ENCODE measurements at places on chromosomes 7 and 10.

DNA sequence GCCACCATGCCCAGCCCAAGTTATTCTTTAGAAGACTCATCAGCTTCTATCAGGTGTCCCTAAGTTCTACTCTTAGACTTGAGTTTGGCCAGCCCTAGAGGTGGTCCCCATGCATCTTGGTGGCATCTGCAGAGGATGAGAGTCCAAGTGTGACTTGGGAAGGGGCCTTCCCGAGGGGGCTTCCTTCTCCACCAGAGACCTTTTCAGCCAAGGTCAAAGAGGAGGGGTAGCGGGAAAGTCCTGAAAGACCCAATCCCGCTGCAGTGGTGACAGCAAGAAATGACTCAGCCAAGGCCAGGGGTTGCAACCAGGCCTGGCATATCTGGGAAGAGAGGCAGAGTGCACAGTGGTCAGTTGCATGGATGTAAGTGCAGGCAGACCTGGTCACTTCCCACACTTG, 61.7 kb upstream of the MGMT start:
- DNase-seq: no peak

GRCh38 chr10:31614611-31615010, 295.6 kb downstream of the ZEB1 start:
- DNase-seq: no peak

DNA sequence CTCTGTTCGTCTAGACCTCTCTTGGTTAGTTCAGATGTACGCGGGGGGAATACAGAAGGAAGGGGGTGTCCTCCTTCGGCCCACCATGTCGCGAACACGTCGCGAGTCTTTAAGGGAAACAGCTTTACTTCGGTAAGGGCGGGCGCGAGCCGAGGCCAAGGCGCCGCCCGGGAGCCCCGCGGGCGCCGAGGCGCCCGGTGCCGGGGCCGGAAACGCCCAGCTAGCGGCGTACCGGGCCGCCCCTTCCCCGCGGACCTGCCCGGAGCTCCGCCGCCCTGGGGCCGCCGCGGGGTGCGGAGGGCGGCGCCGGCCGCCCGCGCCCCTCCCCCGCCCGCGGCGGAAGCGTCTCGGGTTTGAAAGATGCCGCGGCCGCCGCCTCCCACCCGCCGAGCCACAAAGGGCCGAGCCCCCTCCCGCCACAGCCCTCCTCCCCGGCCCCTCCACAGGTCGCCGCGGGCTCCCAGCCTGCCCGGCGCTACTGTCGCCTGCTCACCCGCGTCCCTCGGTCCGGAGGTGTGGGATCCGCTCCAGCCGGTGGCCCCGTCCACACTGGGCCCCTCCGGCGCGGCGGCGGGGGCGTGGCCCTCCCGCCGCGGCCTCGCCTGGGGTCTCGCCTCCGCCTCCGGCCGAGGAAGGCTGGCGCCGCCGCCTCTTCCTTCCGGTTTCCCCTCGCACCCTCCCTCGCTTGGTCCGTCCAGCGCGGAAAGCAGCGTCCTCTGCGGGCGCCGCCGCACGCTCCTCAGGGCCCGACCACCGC, at the start of gene KBTBD2:
TSS of gene KBTBD2 (minus strand) at position 718 of the 757 bp plus-strand sequence. CDS start 12,156 bp downstream, outside the sequence.
- peak; percentile 89 for DNase-seq

DNA sequence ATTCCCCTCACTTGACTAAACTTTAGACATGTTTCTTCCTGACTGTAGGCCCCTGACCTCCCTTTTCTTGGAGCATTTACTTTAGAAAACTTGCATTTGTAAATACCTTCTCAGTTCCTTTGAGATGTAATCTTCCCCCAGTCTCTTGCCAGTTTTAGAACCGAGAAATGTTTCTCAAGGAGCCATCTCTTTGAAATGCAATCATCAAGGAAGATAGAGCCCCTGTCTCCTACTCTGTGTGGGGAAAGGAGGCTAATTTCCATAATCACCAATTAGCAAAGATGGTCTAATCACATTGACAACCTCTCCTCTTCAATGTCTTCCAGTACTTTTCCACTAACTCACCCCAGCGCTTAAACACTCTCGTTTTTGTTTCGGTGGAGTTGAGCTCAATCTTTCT, 70.0 kb upstream of the SMIM30 start:
- DNase-seq: no peak

DNA sequence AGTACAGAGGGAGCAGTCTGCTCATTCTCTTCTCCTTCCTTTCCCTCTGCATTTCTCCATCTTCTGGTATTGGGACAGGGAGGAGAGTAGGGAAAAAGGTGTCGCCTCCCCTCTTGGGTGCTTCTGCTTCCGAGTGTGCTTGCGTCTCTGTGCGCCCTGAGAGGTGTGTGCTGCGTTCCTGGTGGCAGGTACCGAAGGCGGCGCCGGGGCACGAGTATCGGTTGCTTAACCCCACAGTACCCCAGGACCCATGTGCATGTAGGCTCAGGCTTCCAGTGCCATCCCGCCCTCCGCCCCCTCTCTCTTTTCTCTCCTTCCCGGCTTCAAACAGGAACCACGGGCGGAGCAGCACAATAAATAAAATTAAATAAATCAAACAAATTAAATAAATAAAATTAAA, 169.3 kb upstream of the GLI3 start:
- no peak for DNase-seq

Measured in CD4-positive, alpha-beta T cell treated with Interleukin-4 for 1 hour (primary cell).